AG04449 (cell line): ENCODE measurements at places on chromosomes 3 and 15.

DNA sequence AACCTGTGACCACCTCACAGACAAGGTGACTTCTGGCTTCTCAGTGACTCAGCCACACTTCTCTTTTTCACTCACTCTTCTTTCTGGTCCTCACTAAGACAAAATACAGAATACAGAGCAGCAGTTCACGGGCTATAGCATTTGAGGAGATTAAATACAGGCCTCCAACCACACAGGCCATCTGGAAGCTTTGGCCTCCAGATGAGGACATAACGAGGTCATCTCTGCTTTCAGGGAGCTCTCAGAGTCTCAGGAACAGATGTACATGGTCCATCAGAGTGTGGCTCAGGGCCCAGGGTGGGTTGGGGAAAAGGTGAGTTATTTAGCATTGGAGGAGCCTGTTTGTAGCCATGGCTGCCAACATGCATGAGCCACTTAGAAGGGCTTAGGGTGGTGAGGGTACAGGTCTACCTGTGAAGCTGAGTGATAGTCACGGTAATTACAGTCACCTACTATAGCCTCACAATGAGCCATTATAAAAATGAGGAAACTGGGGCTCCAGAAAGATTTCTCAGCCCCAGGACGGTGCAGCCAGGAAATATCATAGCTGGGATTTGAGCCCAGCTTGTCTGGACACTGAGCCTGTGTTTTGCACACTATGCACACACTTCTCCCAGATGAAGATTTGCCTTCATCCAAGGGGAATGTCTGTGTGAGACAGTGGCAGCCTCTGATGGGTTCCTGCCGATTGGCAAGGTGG, 159.8 kb upstream of the CTDSPL start:
- DNase-seq, result no peak

DNA sequence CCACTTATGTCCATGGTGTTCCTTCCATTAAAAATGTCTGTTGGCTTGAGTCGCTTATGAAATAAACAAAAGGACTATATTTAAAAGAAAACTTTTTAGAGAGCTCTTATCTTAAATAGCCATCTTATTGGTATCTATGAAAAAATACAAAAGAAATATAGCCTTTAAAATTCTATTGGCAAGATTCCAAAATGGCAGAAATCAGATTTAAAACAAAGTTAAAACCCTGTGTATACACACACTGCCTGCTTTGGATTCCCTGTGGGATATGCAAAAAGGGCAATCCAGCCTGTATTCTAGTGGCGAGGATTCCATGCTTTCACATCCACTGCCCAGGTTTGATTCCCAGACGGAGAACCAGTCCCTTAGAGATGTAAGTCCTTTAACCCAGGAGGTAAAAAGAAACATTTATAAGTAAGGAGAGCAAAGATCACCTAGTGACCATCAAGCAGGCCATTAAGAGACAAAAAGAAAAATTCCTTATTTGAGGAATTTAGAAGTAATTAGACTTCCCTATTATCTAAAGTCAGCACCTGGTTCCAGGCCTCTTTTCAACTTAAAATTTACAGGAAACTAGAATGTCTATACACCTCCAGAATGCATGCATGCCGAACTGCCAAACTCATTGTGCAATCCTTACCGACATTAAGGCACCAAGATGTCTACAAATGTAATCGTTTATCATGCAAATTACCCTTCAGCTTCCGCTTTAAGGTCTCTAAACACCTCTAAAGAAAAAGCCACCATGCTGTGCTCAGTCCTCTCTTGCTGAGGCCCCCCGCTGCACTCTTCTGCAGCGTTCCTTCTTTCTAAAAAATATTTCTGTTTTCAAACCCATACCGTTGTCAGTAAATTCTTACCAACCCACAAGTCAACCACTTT, 69.6 kb upstream of the STRIT1 start:
- no peak for DNase-seq

DNA sequence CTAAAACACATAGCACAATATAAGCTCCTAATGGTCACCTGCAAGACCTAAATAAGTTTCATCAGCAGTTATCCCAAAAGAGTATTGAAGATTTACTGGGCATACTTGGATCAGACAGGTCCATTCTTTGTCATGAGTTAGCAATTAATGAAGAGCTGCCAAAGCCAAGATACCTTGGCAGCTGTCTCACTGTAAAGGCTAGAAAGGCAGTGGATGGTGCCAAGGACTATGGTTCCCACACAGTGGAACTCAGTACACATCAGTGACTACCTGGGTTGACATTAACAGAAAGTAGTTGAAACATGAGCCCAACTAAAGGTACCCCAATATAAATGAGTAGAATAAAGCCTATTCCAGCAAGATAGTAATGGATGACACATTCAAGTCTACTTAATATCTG, 41.1 kb upstream of the TMCO5A start:
- DNase-seq, result no peak

GRCh38 chr3:12229146-12229851, 59.6 kb upstream of the PPARG start:
- DNase-seq, result no peak

DNA sequence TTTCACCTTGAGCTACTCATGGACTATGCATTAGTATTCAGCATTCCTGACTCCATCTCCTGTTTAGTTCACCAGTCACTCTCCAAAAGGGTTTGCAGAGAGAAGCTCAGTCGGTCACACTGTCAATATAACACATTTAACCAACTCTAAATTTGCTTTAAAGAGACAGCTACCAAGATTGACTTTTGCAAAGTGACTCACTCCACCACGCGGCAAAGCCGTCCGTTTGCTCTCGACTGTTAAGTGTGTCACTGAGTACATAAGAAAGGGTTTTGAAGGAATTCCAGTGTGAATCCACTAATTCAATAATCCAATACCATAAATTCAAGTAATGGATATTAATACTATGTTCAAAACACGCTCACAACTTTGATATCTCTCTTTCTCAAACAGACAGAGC, 1006.7 kb upstream of the NR2F2 start:
- no peak for DNase-seq

- DNase-seq, result no peak
These were observed 322.0 kb downstream of the MFSD1 start for GRCh38 chr3:159123877-159124276.

GRCh38 chr15:46576646-46577395, 942.0 kb downstream of the SQOR start:
- DNase-seq, result no peak

- DNase-seq, result no peak
These were observed 57.4 kb downstream of the CDCP1 start for GRCh38 chr3:45088543-45089358.

- no peak for DNase-seq
These were observed 19.5 kb upstream of the MUC20 start for GRCh38 chr3:195701042-195701915.

DNA sequence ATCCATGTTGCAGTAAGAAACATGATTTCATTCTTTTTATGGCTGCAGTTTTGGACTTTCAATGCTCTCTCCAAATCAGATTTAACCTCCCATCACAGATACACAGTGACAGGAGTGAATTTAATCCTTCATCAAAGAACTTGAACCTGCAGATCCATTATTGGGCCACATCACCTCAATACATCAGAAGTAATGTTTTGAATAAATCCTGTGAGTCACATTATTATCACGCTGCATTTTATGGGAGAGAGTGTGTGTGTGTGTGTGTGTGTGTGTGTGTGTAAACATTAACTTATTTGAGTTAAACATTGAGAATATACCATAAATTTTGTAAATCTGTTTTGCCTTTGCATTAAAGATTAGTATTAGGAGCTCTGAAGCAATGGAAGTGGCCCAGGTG, 316.7 kb downstream of the FOXP1 start:
- DNase-seq, result no peak

DNA sequence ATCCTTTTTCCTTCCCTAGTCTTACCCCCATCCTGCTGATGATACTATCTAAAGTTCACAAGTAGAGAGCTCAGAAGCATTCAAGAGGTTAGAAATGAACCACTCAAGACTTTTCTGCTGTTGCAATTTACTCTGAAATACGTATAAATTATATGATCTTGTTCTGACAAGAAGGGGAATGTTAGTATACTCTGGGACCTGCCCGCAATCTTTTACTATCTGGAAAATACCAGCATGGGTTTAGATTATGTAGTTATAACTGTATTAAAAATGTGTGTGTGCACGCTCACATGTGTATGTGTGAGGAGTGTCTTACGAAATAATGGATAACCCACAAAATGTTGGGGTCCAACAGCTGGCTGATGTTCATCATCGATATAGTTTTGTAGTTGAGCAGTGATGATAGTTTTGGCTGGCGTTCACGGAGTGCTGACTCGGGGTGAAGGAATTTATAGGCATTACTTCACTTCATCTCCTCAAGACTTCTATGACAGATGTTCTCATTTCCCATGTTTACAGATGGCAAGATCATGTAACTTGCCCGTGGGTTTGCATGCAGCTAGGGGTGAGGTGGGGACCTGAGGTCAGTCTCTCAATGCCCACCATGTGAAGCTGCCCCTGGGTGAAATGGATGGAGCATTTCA, 297.5 kb upstream of the LYSMD4 start:
- DNase-seq, result no peak

- DNase-seq, result no peak
These were observed 149.0 kb downstream of the SERPINI1 start for GRCh38 chr3:167884481-167884880.

DNA sequence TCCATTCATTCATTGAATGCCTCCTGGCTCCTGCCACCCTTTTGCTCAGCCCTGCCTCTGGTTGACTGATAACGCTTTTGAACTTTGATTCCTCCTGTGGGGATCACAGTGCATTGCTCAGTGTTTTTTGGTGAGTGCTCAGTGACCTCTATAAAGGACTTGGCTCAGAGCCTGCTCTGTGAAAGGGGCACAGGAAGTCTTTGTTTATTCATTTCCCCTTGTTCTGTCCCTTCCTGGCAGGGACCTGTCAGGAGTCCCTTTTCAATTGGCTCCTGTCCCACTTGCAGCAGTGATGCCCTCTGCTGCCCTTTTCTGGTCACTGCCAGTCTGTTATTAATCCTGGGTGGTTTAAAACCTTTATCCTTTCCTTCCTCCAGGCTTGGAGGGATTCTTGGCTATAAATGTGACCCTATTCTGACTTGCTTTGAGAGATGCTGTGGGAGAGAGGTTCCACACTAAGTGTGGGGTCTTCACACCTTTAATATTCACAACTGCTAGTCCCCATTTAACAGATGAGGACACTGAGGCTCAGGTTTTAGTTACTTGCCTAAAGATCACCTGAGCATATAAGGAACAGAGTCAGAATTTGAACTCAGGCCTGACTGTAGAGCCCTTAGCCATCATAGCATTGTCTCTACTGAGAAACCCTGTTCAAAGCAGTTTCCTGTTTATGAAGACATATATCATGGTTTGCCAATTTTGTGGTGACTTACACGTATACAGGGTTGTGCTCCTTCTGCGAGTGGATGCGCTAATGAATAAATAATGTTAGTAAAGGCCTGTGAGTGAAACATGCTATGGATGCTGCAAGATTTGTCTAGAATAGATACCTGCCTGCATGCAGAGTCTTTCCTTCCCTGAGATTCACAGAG, 23.2 kb upstream of the TATDN2 start:
- DNase-seq, result no peak

DNA sequence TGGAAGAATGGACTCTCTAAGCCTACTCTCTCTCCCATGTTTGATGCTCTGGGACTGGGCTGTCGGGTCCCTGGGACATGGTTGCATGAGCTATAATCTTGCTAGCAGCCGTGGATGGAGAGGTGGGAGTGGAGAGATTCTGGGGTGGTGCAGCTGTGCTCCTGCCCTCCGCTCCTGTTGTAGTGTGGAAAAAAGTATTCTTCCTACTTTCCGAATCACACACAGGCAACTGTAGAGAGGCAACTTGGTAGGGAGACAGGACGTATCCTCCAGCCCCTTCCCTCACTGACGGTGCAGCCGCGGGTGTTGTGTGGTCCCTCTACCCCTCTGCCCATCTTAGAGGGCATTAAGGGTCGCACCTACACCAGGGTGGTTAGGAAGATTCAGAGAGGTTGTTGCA, 281.4 kb upstream of the TLE3 start:
- DNase-seq, result no peak

- DNase-seq, result no peak
These were observed 44.9 kb downstream of the GJD2 start for GRCh38 chr15:34709866-34710265.

DNA sequence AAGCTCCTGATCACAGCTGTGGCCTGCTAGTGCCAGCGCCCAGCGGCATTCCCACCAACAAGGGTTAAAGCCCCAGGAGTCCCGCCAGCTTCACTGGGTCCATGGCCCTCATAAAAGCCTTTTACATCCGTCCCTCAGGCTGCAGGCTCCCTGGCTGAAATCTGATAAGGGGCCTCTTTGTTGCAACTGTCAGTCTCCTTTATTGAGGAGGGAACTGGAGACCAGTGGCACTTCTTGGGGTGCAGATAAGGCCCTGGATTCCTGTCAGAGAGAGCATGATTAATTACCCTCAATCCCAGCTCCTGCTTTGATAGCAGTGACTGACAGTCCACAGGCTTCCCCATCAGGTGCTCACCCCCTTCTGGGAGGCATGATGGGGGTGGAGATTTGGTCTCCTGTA, 30.9 kb upstream of the CLK3 start:
- no peak for DNase-seq

- DNase-seq, result no peak
These were observed 9.2 kb downstream of the UBA5 start for GRCh38 chr3:132669256-132669777.

- DNase-seq, result no peak
These were observed 8.8 kb downstream of the PRICKLE2 start for GRCh38 chr3:64216274-64217147.

- DNase-seq, result no peak
These were observed 74.8 kb upstream of the RPL32 start for GRCh38 chr3:12916159-12916558.

GRCh38 chr15:40334941-40335795, 5.6 kb downstream of the CCDC9B start:
- no peak for DNase-seq

GRCh38 chr15:25052191-25052999, 97.6 kb downstream of the SNRPN start:
- DNase-seq, result no peak

- DNase-seq, result no peak
These were observed 2.8 kb downstream of the CHAC1 start for GRCh38 chr15:40955930-40956540.

GRCh38 chr3:10353661-10354360, 32.9 kb upstream of the SEC13 start:
- DNase-seq, result no peak

- no peak for DNase-seq
These were observed 302.2 kb downstream of the PTPRG start for GRCh38 chr3:61863579-61863978.

GRCh38 chr3:55639143-55639542, 152.0 kb upstream of the WNT5A start:
- DNase-seq, result no peak
